ENCODE measurements at places on chromosomes 1 and 21.

GRCh38 chr1:190477762-190478148, at the start of gene BRINP3:
TSS of gene BRINP3 (minus strand) at chr1:190477864.
- no peak for DNase-seq

DNA sequence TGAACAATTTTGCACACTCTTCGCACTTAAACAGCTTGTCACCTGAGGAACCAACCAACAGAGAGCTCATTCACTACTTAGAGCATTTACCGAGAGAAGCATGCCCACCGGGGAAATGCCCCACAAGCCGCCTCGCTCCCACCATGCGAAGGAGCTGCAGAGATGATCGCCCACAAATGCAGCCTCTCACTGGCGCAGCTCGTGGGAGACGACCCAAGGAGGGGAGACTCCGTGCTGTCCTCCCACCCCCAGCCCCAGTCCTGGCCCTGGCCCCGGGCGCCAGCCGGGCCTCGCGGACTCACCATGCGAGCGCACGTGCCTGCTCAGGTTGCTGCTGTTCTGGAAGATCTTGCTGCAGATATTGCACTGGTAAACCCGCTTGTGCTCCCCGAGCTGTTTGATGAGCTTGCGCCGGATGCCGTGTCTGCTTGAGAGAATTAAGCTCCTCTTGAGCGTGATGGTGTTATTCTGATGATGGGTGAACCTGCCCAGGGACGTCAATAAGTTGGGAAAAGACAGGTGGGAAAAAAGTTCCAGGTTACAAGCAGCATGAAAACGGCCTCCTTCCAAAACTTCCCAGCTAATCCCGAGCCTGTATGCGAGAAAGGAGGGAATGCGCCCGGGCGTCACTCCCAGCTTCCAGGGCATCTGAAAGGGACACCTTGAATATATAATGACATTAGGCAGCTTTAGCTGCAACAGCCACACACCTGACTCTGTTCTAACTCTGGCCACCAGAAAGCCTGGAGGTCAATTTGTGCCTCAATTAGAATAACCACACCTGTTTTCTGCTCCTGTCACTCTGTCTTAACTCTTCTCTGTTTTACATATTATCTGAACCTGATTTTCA, 42.8 kb downstream of the PRDM15 start:
- DNase-seq: no peak

GRCh38 chr1:23787701-23788100, 3.2 kb upstream of the LYPLA2 start:
- DNase-seq: no peak

DNA sequence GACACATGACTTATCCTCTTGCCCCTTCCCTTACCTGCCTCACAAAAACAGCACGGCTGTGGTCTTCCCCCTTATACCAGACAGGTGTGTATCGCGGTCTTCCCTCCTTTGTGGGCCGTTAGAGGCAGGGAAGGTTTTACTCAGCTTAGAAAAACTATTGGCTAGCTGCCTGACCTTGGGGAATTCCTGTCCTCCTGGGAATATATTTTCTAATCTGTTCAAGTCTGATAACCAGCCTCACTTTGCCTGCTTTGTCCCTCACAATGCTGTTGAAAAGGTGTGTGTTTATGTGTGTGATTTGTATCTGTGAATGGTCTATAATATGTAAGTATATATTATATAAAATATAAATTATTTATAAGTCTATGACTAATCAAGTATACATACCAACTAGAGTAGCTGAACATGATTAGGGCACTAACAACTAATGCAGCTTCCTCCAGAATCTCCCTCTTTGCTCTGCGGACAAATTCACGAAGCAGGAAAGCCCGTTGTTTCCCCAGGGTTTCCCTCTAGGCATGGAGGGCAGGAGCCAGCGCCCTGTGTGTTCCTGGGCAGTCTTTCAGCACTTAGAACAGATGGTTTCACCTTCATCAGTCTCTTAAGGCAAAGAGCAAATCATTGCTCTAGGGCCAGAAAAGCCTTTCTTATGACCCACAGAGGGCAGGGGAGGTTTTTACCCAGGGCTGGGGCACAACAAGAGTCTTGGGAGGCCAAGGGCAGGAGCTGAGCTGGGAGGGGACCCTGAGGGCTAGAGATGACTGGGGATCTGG, 25.6 kb downstream of the SLC26A9 start:
- DNase-seq: no peak

DNA sequence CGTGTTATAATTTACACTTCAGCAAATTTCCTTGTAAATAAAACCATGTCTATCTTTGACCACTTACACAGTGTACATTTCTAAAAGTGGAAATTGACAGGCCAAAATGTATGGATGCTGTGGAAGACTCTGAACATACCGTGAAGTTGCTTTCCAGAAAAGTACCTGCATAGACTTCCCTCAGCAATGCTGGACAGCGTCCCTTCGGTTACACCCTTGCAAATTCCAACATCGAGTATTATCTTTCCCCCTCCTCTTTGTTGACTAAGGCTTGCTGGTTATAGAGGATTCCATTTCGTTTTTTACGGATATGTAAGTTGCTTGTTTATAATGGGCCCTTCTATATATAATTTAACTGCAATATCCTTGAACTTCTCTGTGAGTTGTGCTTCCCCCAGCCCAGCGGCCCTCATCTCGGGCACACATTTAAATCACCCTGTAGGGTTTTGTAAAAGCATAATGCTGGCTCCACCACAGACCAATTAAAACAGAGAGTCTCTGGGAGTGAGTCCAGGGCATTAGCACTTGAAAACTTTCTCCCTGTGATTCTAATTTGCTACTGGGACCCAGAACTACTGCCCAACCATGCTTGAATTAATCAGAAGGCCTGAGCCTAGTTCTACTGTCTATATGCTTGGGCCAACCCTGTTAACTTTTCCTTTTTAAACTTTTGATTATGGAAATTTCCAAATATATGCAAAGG, 230.3 kb downstream of the GRIK3 start:
- no peak for DNase-seq
